ENCODE measurements at places on chromosomes 1 and 21.

GRCh38 chr21:37149411-37149810, 76.4 kb downstream of the TTC3 start:
- peak; percentile 63 for DNase-seq

DNA sequence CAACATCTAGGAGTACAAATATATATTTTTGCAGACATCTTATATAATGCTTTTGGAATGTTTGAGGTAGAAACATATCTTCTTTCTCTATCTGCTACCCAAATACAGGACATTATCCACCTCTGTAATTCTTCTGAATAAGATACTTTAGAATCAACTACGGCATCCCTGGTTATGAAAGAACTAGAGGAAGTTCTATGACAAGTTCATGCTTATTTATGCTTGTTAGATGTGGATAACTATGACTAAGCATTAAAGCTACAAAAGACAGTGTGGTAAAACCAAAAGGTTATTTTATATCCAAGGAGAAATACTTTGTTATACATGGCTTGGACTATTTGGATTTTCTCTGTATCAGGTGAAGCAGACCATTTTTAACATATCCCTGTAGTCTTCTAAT, 894.0 kb downstream of the KCNT2 start:
- DNase-seq: peak; percentile 68

DNA sequence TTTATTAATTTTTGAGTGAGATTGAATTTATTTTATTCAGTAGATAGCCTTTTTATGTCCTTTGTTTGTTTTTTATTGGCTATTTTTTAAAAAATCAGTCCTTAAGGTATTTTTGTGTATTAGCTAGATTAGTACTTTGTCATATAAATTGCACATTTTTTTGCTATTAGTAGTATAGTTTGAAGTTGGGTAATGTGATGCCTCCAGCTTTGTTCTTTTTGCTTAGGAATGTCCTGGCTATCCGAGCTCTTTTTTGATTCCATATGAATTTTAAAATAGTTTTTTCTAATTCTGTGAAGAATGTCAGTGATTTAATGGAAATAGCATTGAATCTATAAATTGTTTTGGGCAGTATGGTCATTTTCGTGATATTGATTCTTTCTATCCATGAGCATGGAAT, 80.4 kb downstream of the MAN1A2 start:
- DNase-seq: peak; percentile 10

DNA sequence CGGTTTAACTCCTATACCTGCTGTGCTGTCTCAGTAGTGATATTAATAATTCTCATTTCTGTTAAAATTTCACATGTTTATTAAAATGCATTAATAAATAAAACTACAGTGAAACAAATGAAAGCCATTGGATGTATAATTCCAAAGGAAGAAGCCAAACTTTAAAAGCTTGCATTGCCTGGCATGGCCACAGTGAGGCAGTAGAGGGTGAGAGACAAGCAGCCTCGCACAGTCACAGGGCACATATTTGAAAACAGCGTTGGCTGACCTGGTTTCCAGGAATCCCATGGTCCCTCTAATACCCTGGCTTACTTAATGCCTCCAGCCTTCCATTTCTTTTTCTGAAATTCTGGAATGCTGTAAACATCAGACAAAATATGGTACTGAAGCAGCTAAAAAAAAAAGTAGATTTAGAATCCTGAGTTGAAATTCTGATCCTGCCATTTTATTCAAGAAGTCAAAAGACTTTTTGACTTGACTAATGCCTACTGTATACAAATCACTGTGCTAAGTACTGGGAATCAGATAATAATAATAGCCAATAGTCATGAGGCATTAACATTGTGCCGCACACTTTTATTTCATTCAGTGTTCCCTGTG, 6.7 kb upstream of the RNASEL start:
- peak; percentile 62 for DNase-seq

GRCh38 chr1:59225594-59226316, 71.1 kb upstream of the FGGY start:
- no peak for DNase-seq

DNA sequence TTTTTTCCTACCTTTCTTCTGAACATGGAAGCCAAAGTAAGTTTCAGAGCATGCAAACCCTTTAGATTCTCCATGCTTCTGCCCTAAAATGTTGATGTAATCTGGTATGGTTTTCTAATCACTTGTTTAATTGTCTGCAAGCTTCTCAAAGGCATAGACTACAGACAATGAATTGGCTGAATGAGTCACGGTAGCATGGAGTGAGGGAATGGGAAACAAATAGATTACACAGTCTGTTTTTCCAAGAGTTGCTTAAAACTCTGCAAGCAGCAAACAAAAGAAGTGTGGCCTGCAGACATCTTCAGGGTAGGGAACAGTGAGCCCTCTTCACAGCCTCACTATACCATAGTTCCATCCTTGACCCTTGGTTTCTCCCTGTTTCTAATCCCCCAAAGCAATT, 326.0 kb downstream of the BARHL2 start:
- peak; percentile 24 for DNase-seq

DNA sequence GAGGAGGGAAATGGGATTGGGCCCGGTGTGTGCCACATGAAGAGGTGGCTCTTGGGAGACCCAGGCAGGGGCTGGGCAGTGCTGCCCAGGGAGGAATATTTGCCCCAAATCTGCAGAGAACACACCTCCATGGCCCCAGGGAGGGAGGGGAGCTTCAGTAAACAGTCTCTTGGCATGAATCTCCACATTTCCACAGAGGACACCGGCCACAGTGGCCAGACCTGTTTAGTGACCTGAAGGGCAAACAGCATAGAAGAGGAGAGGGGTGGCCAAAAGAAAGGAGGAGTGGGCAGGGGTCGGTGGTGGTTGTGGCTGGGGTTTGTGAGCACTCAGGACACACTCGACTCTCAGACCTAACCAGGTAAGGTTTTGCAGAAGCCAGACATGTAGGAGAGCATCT, 54.0 kb upstream of the IFFO2 start:
- DNase-seq: no peak

DNA sequence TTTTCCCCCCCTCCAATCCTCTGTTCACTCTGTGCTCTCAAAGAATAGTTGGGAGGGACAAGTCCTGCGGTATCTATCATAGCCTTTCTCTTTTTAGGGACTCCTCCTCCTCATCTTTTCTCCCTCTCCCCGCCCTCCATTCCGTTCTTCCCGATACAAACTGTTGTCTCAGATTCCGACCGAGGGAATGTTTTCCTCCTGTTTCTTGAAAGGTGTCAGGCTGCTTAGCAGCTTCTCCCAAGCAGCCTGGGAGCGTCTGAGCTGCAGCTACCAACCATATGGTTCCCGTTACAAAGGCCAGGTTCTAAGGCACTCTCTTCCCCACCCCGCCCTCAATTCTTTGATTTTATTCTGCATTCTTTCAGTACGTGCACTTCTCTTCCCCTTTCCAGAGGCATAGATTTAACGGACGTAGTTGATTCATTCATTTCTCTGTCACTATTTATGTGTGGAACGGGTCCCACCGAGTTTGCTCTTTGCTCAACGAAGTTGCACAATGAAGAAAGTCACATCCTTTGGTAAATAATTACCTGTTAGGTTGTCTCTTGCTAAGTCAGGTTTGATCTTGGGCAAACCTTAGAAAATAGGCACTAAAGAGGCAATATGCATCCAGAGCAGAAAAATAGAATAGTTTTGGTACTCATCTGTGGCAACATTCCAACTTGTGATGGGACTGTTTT, 2.8 kb downstream of the ADGRL2 start:
- DNase-seq: peak; percentile 69

DNA sequence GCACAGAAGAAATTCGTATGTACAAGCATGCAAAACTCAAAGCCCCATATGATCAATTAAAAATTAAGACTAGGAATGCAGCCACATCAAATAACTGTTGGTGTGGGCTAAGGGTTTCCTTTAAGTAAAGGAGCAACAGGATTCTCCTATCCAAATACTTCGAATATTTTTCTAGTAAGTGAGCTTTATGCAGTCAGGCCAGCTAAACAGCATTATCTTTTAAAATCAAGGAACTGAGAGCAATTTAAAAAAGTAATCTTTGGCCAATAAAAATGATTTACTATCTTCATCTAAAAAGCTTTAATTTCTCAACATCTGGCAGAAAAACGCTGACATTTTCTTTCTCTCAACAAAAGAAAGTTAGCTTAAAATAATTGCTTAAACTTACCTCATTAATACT, 19.8 kb downstream of the CNN3 start:
- peak; percentile 55 for DNase-seq

GRCh38 chr1:224594851-224595250, 21.3 kb upstream of the CNIH3 start:
- no peak for DNase-seq

DNA sequence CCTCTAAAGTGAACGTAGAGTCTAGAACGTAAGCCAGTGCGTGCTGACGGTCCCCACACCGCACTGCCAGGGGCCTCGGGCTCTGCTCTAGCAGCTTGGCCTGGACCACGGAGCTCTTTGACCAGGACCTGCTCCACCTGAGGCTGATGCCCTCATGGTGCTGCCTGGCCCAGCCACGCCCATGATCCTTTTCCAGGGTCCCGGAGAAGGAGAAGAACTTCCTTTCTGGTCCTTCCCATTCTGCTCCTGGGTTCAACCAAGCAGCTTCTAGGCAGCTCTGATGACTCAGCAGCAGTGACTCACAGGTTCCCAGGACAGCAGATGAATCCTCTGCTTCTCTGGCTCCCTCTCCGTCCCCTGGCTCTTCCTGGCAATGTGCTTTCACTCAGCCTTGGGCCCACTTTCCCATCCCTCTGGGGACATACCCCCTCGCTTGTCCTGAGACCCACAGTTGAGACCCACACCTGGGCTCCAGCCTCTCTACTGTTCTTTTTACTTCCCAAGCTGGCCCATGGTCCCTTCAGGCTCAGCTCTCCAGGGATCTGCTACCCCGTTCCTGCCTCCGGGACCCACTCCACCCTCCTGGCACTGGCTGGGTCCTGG, 246.3 kb upstream of the RAB4A start:
- DNase-seq: peak; percentile 91

DNA sequence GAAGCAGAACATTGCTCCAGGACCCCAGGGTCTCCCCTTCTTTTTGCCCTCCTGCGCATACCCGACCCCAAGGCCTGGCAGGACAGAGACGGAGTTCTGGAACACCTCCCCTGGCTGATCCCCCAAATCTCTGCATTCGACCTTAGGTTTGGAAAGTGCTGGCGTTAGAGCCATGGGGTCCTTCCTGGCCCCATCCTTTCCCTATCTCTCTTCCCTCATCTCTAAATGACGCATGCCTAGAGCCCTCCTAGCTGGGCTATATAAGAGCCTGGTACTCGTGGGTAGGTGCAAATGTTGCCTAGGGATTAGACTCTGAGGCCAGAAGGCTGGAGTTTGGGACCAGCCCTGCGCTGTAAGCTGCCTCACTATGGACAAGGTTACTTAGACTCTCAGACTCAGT, 16.6 kb downstream of the SLC26A9 start:
- no peak for DNase-seq
